ENCODE measurements at places on chromosomes 13 and 19.

GRCh38 chr19:5953680-5954213 lies 24.2 kb downstream of the RANBP3 start:
- no peak for DNase-seq

GRCh38 chr19:54530866-54531265 lies 28.2 kb downstream of the LAIR2 start:
- DNase-seq, result no peak

GRCh38 chr19:41233748-41234240 lies 14.8 kb downstream of the AXL start:
- no peak for DNase-seq

GRCh38 chr13:114110091-114110829 lies 22.2 kb downstream of the RASA3 start:
- DNase-seq, result no peak

- DNase-seq, result no peak
Measured at GRCh38 chr13:42039457-42039945, 8.9 kb upstream of the DGKH start.

GRCh38 chr13:33205804-33206221 lies 79.7 kb downstream of the STARD13 start:
- no peak for DNase-seq

DNA sequence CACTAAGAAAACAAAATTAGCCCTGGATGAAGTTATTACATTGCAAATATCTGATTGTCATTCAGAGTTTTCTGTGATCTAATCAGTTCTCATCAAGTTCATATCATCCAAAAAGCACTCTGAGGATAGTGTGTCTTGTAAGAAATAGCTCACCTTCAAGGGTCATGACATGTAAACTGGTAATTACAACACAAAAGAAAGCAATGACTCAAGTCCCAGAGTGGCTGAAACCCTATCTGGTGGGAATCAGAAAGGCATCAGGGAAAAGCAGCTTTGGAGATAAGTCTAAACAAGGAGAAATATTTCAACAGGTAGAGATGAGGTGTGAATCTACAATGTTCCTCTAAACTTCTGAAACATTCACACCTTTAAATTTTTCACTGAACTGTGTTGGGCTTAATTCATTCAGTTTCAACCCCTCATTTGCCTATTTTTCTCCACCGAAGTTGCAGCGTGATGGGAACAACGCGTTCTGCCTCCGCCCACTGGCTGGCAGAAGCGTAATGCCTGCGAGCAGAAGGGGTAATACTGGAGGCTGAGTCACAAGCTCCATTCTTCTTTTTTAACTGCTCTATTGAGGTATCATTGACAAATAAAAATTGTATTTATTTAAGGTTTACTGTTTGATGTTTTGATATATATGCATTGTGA lies 155.2 kb upstream of the IPO5 start:
- no peak for DNase-seq

DNA sequence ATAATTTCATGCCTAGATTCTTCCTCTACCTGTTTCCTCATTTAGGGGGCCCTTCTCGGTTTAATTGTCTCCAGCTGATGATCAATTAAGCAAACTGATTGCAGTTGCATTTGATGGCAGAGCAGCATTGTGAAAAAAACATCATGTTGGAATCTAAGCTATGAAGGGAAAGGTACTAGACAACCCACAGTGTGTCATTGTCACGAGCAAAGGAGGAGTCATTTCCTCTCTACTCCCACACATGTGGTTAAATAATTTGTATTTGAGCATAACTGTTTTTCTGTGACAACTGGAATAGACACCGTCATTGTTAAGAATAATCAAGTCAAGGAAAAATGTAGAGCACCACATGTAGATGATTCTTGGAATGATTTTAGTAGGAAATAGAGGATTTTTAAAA lies 240.3 kb downstream of the DCT start:
- DNase-seq, result no peak

DNA sequence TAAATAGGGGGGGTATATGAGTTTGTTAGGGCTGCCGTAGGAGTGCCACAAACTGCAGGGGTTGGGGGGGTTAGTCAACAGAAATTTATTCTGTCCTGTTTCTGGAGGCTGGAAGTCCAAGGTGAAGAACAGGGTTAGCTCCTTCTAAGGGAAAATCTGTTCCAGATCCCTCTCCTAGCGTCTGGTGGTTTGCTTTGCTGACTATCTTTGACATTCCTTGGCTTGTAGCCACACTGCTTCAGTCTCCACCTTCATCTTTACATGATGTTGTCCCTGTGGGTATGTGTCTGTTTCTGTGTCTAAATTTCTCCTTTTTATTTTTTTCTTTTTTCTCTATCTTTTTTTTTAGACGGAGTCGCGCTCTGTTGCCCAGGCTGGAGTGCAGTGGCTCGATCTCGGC lies 8.1 kb upstream of the ICAM1 start:
- no peak for DNase-seq

DNA sequence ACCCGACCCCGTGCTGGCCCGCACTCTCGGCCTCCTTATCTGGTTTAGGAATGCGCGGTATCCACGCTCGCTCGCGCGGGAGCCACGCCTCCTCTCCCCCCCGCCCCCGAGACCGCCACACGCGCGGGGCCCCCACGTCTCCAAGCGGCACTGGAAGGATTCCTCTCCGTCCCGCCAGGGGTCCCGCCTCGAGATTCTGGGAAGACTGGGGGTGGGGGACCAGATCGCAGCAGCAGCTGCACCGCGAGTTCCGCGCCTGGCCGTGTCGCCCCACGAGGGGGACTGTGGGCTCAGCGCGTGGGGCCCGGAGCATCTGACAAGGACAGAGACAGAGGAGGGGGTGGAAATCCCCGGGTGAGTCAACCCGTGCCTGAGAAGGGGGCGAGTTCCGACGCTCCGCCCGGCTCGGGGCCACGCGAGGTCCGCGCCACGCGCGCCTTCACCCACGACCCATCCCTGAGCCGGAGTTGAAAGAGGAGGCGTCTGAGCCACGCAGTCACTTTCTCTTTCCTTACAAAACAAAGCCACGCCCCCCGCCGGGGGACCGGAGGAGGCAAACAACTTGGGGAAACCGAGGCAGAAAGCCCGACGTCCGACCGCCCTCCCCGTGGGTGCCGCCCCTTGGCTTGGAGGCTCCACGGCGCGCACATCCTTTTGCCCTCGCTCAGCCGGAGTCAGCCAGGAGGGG lies 814 bp downstream of the S1PR2 start:
- DNase-seq, result no peak
